ENCODE measurements at places on chromosomes 1 and 21.

- DNase-seq = peak; percentile 12
Observed at GRCh38 chr1:114215436-114215835, 61.8 kb upstream of the SYT6 start.

GRCh38 chr1:199272139-199272544 is 633.3 kb downstream of the PTPRC start:
- peak; percentile 48 for DNase-seq

GRCh38 chr1:119795261-119796200 is 15.7 kb downstream of the REG4 start:
- DNase-seq = no peak

DNA sequence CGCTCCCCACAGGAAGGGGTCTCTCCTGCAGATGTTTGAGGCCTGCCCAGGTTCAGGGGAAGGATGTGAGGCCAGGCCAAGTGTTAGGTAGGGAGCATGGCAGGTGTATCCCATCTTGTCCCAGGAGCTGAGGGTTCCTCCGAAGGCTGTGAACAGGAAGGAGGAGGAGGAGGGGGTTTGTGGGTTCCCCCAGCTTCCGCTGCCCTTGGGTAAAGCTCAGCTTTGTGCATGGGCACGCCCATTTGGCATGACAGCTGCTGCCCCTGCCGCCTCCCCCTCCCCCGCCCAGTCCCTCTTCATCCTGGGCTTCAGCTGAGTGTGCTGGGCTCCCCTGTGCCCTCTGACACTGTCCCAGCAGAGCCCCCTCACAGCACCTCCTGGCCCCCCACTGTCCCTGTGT is 25.5 kb downstream of the TNFRSF8 start:
- no peak for DNase-seq

DNA sequence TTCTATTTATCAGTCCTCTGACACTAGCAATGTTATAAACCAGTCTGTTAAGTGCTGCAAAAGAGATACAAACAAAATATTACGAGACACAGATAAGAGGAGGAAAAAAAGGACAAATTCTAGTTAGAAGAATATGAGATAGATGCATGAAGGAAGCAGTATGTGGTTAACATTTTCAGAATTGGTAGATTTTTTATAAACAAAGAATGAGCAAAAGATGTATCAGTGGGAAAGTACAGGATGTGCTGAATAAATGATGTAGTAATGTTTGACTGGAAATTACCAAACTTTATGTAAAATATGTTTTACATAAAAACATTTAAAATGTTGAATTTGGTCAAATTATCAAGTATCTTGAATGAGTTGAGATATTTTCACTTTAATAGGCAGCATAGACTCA is 574.2 kb downstream of the NUF2 start:
- DNase-seq = no peak

DNA sequence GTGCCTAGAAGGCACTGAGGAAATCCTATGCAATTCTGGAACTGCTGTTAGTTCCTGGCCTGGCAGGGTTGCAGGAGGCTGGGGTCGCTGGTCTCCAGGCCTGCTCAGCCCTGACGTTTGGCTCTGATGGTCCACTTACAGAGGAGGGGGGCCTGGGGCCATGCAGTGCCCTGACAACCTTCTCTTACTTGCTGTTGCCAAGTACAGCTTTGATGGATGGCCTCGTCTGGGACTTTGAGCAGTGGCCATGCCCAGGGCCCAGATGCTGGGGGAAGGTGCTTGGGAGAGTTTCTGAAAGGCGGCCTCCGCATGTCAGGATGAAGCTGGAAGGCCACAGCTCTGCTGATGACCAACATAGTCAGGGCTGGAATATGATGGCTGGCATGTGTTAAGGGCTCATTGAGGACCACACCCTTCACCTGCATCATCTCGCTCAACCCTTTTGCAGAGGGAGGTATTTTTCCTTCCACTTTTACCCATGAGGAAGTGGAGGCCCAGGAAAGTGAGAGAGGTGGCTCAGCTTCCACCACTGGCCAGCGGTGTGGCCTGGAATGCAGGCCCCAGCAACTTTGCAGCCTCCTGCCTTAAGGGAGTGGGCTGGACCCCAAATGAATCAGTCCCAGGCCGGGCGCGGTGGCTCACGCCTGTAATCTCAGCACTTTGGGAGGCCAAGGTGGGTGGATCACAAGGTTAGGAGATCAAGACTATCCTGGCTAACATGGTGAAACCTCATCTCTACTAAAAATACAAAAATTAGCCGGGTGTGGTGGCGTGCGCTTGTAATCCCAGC is 34.7 kb upstream of the LRRC3 start:
- no peak for DNase-seq

GRCh38 chr1:25786887-25787759 is 12.9 kb upstream of the SELENON start:
- DNase-seq = peak; percentile 43

- no peak for DNase-seq
Observed at GRCh38 chr1:34292472-34292871, 115.8 kb downstream of the C1orf94 start.

DNA sequence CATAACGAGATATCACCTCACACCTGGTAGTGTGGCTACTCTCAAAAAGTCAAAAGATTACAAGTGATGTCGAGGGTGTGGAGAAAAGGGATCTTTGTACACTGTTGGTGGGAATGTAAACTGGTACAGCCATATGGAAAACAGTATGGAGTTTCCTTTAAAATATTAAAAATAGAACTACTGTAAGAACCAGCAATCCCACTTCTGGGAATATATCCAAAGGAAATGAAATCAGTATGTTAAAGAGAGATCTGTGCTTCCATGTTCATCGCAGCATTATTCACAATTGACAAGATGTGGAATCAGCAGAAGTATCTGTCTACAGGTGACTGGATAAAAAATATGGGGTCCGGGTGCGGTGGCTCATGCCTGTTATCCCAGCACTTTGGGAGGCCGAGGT is 7.6 kb upstream of the PIK3C2B start:
- no peak for DNase-seq

DNA sequence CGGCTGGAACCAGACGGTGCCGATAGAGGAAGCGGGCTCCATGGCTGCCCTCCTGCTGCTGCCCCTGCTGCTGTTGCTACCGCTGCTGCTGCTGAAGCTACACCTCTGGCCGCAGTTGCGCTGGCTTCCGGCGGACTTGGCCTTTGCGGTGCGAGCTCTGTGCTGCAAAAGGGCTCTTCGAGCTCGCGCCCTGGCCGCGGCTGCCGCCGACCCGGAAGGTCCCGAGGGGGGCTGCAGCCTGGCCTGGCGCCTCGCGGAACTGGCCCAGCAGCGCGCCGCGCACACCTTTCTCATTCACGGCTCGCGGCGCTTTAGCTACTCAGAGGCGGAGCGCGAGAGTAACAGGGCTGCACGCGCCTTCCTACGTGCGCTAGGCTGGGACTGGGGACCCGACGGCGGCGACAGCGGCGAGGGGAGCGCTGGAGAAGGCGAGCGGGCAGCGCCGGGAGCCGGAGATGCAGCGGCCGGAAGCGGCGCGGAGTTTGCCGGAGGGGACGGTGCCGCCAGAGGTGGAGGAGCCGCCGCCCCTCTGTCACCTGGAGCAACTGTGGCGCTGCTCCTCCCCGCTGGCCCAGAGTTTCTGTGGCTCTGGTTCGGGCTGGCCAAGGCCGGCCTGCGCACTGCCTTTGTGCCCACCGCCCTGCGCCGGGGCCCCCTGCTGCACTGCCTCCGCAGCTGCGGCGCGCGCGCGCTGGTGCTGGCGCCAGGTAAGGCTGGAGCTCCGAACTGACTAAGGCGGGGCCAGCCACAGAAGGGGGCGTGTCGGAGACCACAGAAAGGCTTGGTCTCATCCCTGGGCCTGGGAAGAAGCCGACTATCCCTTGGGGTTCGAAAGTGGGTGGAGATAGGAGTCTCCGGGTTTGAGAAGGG is 486 bp downstream of the SLC27A3 start:
- peak; percentile 49 for DNase-seq

DNA sequence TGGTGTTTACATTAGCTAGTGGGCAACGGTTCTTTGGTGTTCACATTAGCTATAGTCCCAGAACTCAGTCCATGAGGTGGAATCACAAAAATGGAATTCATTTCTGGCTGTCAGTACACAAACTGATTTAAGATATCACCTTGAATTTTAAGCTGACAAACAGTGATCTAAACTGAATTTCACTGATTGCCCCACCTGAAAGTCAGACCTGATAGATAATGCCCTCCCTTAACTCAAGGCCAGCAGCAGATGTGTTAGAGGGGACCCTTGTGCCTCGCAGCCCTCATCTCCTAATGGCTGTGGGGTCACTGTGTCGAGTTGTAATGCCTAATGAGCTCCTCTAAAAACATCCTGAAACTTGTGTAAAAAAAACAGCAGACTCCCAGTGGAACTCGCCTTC is 8.6 kb downstream of the ARF1 start:
- no peak for DNase-seq

DNA sequence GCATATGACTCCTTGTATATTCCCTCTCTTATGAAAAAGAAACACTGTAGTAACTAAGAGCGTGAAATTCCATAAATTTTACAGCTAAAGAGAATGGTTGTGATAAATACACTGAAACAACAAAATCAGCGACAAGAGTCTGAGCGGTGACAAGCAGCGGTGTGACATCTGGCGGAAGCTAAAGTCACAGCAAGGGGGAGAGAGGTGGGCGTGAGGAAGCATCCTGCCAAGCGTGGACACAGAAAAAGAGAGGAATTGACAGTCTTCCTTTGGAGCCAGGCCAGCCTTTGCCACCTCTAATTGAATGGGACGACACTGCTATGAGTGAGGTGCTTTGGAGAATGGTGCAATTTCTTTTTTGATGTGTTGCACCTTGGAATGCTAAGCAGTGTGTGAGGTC is 25.9 kb downstream of the PSMB2 start:
- no peak for DNase-seq

DNA sequence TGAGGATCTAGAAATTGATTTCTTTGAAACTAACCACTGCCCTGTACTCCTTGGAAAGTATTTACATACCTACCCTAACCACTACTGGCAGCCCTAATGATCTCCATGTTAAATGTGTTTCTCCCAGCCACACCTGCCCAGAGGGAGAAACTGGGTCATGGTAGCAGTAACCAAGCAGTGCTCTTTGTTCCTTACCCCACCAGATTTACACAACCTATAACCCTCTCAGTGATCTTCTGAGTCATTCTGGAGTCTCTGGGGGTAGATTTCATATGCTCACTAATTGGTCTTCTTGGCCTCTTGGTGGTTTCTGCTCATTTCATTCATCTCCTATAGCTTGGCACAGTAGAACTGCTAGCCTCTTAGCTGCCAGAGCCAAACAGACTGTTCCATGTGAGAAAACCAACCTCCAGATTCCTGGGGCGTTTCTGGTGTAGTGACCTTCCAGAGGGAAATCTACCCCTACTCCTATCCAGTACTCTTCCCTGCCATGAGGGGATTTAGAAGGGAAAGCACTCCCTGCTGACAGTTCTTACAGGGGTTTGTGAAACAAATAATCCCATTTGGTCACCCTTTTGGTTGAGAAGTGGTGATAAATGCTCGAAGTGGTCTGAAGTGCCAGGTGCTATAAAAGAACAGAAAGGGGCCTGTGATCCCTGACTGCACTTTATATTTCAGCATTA is 36.2 kb upstream of the LRIG2 start:
- no peak for DNase-seq

All from fibroblast of skin of back (primary cell).